Fibroblast of skin of right quadriceps (primary cell): ENCODE measurements at places on chromosomes 1 and 21.

DNA sequence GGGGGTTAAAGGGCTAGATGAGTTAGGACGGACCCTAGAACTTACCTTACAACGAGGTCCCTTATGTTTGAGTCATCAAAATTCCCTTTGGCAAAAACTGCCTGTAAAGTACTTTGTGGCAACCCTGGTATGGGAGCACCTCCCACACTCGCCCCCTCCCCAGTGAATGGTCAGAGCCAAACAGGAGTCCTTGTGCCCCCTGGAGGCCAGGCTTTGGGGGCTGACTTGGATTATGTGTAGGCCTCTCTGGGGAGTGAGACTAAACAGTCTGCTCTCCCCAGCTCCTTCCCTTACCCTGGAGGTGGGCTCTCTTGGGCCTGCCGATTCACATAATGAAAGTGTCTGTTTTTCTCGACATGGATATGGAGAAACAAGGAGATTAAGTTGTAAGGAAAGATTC is 81.2 kb downstream of the ADCY10 start:
- DNase-seq, result no peak

DNA sequence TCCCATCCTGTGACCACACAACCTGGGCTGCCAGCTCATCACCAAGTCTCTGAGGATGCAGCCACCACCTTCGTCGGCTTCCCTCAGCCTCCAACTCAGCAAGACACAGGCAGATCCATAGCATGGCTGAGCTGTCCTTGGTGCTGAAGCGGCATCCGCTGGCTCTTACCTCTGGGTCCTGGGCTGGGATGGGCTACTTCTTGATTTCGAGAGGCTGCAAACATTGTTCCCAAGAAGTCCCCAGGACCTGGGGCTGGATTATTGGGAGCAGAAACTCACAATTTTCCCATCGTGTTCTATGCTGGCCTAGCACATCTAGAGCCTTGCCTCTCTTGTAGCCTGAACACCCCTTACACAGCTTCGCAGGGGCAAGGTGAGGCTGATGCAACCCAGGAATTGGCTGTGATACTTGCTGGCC is 24.9 kb upstream of the C1QA start:
- DNase-seq, result peak; percentile 52

- DNase-seq, result no peak
These were observed 162.7 kb downstream of the SIPA1L2 start for GRCh38 chr1:232467073-232467760.

GRCh38 chr1:216952864-216953263 is 229.6 kb upstream of the ESRRG start:
- no peak for DNase-seq

GRCh38 chr1:187617776-187618175 is 789.0 kb downstream of the PLA2G4A start:
- DNase-seq, result no peak

GRCh38 chr1:112389689-112390088 is 6.3 kb upstream of the CTTNBP2NL start:
- no peak for DNase-seq

DNA sequence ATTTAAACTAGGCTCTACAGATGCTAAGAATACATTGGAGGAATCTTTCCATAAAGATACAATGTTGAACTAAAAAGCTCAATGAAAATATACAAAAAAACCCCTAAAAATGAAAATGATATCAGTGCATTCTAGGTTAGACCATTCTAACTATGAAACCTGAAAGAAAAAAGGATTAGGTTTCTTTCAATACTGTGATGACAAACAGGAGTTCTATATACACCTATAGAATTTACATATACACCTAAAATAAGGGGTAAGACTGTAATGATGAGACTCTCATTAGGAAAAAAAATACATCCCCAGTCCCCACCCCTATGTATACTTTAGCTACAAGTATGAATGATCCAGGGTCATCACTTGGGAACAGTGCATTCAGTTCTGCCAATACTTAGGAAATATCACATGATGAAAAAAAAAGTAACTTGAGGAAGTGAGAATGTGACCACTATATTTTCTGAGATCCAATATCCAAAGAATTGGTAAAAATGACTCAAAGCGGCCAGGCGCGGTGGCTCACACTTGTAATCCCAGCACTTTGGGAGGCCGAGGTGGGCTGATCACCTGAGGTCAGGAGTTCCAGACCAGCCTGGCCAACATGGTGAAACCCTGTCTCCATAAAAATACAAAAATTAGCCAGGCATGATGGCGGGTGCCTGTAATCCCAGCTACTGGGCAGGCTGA is 26.3 kb downstream of the SELENOF start:
- no peak for DNase-seq

GRCh38 chr1:66090859-66091457 is 298.3 kb downstream of the PDE4B start:
- no peak for DNase-seq

GRCh38 chr1:188652678-188653077 is 1823.9 kb downstream of the PLA2G4A start:
- peak; percentile 97 for DNase-seq

GRCh38 chr1:47519491-47519890 is 81.6 kb downstream of the FOXD2 start:
- no peak for DNase-seq

DNA sequence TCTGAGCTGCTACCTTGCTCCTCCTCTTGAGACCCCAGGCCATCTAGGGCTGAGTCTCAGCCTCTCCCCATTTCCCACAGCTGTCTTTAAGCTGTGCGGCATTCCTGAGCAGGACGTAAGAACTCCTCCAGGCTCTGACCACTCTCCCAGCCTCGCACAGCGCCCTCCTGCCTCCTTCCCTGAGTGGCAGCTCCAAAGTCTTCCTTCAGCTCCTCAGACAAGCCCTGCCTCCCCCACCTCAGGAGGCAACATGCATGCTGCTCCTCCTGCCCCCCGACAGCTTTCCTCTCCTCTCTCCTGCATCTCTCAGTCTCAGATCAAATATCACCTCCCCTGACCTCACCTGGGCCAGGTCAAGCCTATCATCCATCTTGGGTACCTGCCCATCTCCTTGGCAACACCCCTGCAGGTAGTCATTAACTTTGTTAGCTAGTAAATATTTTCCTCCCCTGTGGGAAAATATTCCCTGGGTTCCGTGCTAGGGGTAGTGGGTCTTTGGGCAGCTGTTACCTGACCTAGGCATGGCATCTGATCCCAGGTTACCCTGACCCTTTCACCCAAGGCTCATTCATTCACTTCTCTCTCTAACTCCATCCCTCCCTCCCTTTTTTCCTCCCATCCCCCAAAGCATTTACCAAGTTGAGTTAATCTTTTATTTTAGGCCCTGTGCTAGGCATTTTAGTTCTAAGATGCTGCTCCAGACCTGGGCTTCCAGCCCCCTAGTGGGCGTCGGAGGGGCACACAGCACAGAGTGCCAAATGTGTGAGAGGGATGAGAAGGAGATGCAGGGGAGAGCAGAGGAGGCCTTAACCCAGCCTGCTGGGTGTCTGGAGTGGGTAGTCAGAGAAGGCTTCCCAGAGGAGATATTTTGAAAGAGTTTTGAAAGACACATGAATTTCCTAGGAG is 419.9 kb downstream of the PTPRU start:
- DNase-seq, result no peak

GRCh38 chr1:86389307-86389706 is 6.8 kb downstream of the ODF2L start:
- no peak for DNase-seq

DNA sequence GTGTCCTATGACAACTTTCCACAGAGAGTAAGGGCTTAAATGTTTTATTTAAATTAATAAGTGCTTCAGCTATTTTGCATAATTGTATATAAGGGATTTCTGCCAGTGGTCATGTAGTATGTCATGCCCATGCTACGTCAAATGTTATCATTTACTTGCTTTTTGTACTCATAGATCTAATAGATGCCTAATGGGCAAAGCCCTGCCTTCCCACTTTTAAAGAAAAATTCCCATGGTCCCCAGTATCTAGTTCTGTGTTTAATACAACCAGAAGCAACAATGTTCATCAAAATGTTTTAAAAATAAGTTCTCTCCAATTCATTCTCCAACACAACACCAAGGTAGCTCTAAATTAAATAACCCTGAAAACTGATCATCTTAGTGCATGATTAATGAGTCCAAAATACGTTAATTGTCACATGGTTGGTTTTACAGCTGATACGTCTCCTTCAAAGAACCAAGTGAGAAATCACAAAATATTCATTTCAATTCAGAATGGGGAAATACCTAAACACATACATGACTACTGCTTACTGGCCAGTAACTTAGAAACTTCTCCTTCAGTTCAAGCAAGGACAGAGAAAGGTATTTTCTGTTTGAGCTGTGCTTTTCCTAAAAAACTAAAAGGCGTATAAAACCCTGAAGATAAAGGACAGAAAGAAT is 49.1 kb upstream of the SDC3 start:
- DNase-seq, result no peak

DNA sequence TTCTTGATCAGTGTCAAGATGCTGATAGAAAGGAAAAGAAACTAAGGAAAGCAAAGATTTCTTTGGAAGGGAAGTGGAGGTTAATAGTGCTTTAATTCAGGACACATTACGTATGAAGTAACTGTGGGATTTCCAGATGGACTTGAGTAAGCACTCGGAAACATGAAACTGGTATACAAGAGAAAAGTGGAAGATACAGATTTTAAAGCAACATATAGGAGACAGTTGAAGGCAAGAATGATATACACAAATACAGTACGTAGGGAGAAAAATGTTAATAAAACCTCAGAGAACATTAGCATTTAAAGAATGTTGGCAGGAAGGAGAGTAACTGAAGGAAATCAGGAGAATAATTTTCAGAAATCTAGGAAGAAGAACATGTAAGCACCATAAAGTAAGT is 730.9 kb upstream of the ADGRL2 start:
- peak; percentile 34 for DNase-seq

GRCh38 chr1:1157426-1157913 is 16.2 kb upstream of the TTLL10 start:
- DNase-seq, result peak; percentile 89

- peak; percentile 44 for DNase-seq
These were observed at the start of gene MARK1 for GRCh38 chr1:220527908-220528678. Gene MARK1, plus strand, starts transcription at chr1:220528136. Its CDS starts 687 bp downstream, at chr1:220528823.

DNA sequence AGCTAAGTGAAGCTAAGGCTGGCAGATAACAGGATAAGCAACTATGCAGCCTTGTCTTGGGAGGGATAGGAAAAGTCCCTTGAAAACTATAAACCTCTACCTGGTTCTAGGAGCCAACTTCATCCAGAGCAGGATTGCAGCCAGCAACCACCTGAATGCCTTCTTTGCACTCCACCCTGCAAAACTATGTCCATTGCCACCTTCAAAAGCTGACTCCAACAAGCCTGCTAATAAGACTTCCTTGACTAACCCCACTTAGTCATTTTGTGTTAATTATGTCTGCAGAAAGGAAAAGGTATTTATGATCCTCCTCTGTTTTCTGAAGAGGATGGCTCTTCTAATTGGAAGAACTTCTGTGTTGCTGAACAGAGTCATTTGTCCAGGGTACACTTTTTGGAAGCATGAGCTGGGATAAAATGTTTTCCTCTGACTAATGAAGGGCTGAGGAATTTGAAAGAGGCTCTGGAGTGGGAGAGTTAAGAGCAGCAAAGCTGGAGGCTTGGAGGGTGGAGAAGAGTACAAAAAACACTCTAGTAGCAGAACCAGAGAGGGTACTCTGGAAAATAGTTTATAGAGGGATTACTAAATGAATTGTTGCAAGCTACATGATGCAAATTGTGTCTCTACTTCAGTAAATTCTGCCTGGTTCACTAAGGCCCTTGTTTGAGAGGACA is 9.6 kb upstream of the RIMKLA start:
- DNase-seq, result no peak

DNA sequence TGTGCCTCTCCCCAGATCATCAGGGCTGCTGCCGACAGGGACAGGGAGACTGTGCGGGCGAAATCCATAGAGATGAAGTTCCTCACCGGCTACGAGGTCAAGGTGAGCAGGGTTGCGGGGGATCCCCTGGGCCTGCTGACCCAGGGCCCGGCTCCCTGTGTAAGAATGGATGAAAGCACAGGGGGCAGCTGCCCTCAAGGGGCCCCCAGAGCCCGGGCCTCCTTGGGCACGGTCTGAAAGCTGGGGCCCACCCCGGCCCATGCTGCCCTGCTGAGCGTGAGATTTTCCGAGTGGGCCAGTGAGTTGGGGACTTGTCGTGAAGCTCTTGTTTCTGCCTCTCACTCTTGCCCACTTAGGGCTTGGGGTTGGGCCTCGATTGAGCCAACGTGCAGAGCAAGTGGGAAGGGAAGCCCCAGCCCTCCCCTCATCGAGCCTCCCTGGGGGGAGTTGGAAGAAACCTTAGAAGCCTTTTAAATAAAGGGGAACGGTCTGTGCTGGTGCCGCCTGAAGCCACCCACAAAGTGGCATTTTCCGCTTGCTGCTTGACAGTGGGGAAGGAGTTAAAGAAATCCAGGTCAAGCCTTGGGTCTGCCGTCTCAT is 45.2 kb downstream of the COQ8A start:
- no peak for DNase-seq

DNA sequence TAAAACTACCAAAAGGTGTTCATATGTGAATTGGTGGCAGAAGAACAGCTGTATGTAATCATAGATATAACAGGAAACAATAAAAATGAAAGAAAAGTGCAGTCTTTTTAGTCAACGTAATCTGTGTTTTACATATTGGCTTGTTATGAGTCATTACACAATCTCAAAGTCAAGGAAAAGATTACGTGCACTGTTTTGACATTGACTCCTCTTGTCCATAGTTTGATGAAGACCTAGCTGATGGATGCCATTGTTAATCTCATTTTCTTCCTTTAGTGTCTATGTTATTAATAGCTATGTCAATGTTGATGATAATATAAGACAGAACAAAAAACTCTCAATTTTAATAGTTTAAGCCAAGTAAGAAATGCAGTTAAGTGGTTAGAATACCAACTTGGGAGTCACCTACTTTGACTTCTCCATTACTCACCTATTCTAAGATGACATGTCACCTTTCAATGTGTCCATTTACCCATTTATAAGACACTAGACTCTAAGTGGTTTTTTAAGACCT is 84.5 kb upstream of the SAMSN1 start:
- no peak for DNase-seq

DNA sequence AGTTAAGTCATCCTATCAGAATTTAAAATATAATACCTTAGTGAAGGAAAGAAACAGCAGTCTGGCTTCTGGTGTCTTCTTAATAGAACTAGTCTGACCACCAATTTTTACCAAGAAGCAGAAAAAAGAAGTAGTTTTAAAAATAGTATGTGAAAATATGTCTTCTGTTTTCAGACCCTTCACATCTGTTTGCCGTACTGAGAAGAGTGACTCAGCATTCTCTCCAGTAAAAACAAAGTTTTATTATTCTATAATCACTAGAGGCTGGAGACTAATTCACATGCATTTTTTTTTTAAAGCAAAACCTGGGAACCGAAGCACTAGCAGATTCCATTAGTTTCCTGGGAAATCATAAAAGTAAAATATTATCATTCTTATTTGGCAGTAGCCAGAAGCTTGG is 163.8 kb downstream of the COL24A1 start:
- peak; percentile 80 for DNase-seq

- no peak for DNase-seq
These were observed 115.8 kb upstream of the FAM78B start for GRCh38 chr1:166282391-166283137.
